ENCODE measurements at places on chromosomes 5 and 9.

DNA sequence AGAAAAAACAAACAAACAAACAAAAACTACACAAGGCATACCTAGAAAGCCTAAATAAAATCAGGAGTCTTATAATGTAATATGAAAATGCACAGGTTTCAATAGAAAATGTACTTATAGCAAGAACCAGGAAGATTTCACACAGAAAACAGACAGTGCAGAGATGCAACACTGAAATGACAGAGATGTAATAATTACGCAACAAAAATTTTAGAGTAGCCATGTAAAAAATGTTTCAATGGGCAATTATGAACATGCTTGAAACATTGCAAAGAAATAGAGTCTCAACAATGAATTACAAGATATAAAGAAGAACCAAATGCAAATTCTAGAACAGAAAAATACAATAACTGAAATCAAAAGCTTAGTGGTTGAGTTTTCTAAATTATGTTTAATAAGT is 405.9 kb downstream of the PLK2 start:
- no peak for DNase-seq

DNA sequence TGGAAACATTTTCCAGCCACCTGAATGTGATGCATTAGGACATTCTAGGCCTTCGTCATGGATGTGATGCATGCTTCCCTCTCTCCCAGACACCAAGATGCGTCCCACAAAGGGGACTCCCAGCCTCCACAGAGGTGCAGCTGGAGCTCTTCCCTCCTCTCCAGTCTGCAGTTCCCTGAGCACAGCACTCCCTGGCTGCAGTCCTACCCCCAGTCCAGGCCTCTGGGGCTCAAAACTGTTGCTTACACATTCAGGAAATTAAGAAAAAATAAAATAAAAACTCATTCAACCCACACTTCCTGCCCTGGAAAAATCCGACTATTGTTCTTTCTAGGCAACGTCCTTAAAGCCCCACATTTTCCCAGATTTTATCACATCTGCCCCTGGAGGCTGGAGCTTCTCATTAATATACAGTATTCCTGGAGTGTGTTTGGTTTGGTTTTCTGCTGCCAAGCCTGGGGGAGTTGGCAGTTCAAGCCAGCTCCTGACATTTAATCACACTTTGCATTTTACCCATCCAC is 78.4 kb upstream of the ICE1 start:
- DNase-seq, result no peak

DNA sequence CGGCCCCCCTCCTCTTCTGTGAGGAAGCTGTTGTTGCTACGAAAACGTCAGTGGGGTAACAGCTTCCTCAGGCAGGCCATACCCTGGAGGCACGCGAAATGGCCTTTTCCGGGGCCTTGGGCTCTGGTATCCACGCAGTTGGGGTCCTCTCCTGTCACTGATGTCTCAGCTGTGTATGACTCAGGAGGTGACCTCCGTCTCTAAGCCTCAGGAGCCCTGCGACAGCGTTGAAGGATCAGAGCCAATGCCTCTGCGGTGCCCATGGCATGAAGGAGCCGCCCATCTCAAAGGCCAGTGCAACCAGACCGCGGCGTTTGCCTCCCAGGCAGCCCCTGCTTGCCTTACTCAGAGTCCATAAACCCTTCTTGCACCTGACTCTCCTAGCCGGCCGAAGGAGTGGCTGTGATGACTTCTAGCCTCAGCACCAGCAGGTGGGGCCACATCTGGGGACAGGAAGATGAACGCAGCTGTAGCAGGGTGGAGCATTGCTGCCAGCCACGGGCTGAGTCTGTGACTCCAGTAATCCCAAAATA is 1.0 kb upstream of the MXD3 start:
- peak; percentile 77 for DNase-seq

DNA sequence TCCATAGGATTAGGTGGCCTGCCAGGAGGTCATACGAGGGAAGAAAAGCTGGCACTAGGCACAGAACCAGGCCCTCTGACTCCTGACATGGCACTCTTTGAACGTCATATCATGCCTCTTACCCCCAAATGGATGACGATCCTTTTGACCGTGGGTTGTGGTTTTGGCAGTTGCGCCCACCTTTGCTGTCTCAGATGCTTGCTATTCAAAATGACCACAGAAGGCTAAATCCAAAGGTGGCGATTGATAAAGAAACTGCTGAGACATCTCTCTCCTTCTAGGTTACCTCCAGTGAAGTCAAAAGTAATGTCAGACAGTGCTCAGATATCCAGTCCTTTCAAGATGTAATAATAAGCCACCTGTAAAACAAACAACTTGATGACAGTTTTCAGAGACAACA is 385.0 kb downstream of the EFNA5 start:
- no peak for DNase-seq

- no peak for DNase-seq
These were observed 1.7 kb downstream of the ADRA1B start for GRCh38 chr5:159917994-159918393.

GRCh38 chr5:60256546-60256945 is 363.0 kb upstream of the PDE4D start:
- DNase-seq, result no peak

GRCh38 chr9:103757062-103757461 is 337.0 kb upstream of the SMC2 start:
- DNase-seq, result no peak

DNA sequence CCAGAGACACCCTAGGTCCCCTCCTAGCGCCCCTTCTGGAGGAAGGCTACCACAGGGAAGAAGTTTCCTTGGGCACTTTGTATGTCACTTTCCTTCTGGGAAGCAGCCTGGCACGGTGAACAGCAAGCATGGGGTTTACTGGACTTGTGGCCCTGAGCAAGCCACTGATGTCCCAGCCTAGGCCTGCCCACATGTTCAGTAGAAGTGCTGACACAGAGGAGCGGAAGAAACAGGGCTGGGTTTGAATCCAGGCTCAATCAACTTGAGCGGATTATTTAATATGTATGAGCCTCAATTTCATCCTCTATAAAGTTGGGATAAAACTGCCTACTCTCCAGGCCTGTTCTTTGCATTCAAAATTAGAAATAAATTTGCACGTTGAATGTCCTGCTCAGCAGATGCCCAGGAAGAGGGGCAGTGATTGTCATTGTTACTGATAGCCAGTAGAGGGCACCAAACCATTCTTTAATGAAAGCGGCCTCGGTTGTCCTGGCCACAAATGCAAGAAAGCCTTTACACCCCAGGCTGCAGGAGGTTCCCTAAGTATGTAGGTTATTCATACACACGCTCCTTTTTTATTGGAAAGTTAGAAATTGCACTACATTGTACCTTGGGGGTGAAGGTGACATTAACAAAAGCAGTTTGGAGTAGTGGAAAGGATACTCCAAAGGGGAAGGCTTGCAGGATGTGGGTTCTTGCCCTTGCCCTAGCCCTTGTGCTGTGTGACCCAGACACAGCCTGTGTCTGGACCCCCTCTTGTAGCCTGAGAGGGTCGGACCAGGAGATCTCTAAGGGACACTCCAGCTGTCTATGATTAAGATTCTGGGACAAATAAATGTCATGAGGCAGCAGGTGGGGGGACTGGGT is 13.4 kb upstream of the XPA start:
- peak; percentile 47 for DNase-seq

GRCh38 chr9:136806631-136807201 is 1.0 kb upstream of the RABL6 start:
- DNase-seq, result no peak

DNA sequence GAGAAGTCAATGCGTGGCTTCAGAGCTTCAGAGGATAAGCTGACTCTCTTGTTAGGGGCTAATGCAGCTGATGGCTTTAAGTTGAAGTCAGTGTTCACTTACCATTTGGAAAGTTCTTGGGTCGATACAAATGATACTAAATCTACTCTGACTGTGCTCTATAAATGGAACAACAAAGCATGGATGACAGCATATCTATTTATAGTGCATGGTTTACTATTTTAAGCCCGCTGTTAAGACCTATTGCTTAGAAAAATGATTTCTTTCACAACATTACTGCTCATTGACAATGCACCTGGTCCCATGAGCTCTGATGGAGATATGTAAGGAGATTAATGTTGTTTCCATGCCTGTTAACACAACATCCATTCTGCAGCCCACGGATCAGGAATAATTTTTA is 435.7 kb downstream of the MAT2B start:
- DNase-seq, result no peak

DNA sequence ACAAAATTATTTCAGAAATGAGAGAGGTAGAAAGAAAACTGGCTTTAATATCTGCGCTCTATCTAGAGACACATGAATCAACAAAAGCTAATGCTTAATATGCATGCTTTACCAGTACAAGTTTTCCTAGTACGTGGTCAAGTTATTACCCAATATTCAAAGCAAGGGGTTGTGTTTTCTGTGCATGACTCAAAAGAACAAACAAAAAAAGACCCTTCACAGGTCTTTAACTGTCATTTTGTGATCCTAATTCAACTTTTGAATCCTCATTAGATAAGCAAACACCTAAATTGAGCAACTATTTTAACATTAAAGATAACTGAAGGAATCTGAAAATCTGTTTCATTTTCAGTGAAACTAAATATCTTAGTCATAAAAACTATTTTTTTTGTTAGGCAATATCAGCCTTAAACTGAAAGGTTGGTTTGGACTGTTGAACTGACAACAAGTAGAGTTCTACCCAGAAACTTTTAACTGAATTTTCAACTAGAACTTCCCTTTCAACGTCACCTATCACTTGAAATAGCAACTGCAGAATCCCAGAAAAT is 12.5 kb downstream of the ST8SIA4 start:
- no peak for DNase-seq

DNA sequence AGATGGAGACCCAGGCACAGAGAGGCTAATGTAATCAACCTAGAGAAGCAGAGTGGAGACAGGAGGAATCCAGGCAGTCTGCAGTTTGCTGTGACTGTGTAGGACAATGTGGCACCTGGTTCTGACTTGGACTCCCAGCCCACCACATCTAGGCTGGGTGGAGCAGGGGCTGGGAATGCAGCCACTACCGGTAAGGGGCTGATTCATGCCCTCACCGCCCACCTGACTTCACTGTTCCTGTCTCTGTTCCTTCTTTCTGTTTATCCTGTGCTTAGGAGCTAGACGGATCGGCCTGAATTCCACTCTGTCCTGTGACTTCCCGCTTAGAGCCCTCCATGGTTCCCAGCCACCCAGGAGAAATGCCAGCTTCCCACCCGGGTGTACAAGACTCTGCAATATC is 2.6 kb downstream of the PDLIM4 start:
- no peak for DNase-seq

DNA sequence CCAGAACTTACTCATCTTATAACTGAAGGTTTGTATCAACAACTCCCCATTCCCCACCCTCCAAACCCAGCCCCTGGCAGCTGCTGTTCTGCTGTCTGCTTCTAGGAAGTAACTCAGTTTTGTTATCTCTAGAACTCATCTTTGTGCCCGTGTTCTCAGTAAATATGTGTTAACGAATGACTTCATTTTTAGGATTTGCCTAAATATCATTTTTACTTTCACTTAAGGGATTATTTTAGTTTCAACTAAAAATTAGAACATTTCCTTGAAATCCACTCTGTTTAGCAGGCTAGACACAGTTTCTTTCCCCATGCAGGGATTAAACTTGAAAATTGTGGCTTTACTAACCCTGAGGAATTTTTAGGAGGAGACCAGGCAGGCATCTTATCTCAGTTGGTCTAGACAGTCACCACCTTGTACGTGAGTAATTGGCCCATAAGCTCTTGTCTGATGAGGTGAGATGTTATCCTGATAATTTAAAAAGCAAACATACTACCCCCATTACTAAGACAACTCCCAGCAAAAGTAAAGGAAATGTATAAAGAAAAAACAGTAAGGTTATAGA is 68.2 kb upstream of the TNFAIP8 start:
- DNase-seq, result no peak

DNA sequence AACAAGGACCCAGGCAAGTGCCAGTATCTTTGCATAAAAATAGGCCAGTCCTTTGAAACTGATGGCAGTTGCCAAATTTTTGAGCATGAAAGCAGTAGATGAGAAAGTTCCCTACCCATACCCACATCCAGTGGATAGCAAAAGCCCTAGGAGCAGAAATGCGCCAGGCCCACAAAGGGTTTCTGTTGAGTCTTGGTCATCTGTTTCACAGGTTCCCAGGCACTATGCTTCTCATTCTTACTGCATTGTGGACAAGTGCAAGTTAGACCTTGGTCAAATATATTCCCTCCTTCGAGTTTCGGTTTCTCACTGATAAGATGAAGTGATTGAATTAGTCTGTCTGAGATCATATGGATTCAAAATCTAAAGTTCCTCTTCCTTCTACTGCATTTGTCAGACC is 152.3 kb downstream of the NR3C1 start:
- DNase-seq, result peak; percentile 25

- no peak for DNase-seq
These were observed 40.9 kb upstream of the SUSD3 start for GRCh38 chr9:93017621-93018020.

DNA sequence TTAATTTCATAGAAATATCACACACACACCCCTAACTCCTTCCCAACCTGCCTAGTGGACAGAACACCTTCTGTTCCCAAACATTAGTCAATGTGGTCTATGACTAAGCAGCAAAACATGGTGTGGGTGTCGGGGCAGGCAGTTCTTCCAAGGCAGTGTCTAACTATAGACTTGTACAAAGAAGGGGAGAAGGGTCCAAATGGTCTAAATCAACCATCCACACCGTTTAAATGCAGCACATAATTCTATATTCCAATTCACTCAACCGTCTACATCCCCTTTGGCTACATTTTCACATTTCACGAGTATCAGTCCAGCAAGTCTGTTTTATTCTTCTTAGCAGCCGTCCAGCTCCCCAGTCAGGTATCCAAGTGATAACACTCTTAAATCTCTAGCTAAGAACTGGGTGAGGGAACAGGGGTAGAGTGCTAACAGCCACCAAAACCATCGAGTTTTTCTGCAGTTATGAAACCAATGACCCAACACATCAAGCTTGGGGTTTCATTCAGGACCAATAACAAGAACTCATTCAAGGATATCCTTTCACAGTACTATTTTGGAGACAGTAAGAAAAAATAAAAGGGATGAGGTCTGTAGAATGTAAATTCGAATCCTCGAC is 3.3 kb downstream of the ZNF608 start:
- no peak for DNase-seq

GRCh38 chr5:119072496-119072895 is 1.6 kb downstream of the DMXL1 start:
- DNase-seq, result no peak

- no peak for DNase-seq
These were observed 49.3 kb downstream of the RICTOR start for GRCh38 chr5:39024884-39025283.

DNA sequence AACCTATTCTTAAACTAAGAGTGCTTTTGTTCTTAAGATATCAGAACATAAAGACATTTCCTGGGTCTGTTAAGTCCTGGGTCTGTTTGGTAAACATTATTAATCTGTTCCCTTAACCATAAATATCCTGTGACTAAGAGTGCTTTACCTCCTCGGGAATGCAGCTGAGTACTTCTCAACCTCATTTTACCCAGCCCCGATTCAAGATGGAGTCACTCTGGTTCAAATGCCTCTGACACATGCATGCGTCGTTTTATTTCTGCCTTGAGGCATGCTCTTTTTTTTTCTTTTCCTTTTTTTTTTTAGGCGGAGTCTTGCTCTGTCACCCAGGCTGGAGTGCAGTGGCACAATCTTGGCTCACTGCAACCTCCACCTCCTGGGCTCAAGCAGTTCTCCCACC is 39.8 kb upstream of the FBXL17 start:
- DNase-seq, result no peak
